ENCODE measurements at places on chromosomes 7 and 10. TPM values are rescaled to one million over a fixed set of nuclear protein-coding genes. Genes with fewer than 3 reads are reported as not detected.

The DLX5 gene
- 0.10 TPM for total RNA-seq

The DCLRE1A gene
- total RNA-seq: 8.3 TPM

- no peak for DNase-seq
Observed at GRCh38 chr10:111323389-111323966, 246.6 kb downstream of the ADRA2A start.

The RP9 gene
- total RNA-seq: 11.0 TPM

The FGL2 gene
- not detected for total RNA-seq

GRCh38 chr7:23662124-23662983, 17.6 kb upstream of the FAM221A start:
- no peak for DNase-seq

The LOXL4 gene
- 0.72 TPM for total RNA-seq

- DNase-seq: no peak
Observed at GRCh38 chr10:53852450-53853175, 948.4 kb downstream of the PCDH15 start.
